Stimulated activated CD4-positive, alpha-beta T cell treated with anti-CD3 and anti-CD28 coated beads, Interleukin-15, amount 100 ng/mL, for 1 hour (primary cell): ENCODE measurements at places on chromosomes 12 and 14.
A peak's percentile ranks its signal among the peaks of the same experiment; 100 is the strongest.

DNA sequence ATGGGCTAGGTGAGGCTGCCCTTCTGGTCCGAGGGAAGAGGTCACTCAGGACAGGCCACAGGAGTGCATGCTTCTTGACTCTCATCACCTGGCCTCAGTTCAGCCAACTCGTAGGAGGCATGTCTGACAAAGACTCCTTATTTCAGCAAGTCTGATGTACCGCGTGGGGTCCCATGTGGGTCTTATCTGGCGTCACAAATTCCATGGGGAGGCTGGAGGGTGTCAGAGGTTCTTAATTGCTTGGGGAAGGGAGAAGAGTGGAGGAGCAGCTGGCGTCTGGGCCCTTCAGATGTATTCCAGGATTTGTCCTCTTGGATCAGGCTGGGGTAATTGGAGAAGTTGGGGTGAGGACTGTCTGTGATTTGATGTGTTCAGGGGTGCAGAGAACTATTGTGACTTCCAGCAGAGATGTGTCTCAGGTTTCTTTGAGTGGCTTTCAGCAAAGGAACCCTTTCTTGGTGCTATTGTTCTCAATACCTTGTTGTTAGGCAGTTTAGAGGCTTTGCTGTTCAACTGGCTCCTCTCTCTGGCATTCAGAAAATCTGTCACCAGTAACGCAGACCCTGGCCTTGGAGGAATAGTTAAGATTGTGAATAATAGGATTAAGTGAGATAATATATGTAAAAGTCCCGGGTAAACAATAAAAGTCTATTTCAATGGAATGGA lies 60.1 kb downstream of the SUSD6 start:
- no peak for DNase-seq

- no peak for DNase-seq
Observed at GRCh38 chr12:111953455-111953854, 59.5 kb downstream of the TMEM116 start.

DNA sequence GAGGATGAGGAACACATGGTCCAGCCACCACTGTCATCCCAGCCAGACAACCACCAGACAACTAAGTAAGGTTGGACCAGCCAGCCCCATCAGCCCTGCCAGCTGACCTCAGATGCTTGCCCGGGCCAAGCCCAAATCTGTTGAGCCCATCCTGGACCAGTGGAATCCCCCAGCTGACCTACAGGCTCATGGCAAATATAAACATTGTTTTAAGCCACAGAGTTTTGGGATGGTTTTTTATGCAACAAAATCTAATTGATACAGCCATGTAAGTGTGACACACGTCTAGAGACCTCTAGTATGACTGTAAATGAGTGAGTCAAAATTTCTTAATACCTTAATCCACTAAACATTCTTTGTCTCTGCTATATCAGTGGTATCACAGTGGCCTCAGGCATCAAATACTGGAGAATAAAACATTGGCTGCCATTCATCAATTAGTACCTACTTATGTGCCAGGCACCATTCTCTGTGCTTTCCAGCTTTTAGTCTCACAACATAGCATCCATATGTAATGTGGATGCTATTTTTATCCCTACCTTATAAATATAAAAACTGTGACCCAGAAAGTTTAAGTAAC lies 24.2 kb upstream of the NT5DC3 start:
- no peak for DNase-seq

DNA sequence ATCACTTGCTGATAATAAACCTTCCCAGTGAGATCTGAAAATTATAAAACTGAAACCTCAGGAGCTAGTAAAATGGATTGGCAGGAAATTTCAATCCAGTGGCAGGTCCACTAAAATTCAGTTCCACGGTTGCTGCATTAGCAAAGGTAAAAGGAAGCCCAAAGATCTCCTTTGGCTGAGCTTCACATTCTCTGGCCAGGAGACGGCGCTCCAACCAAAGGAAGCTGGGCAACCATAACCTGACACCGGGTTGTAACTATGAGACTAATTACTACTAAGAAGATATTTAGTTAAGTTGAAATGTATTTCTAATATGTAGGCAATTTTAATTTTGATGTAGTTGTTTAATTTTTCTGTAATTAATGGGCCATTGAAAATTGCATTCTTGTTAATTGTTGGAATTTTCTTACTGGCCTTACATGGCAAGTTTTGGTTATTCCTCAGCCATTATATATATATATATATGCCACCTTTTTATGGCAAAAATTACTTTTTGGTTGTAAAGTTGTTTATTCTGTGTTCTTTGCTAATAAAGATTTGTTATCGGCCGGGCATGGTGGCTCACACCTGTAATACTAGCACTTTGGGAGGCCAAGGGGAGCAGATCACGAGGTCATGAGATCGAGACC lies 17.0 kb downstream of the OR8S1 start:
- peak; percentile 11 for DNase-seq

- DNase-seq = no peak
Observed at GRCh38 chr12:15485466-15485865, 163.2 kb downstream of the PTPRO start.

DNA sequence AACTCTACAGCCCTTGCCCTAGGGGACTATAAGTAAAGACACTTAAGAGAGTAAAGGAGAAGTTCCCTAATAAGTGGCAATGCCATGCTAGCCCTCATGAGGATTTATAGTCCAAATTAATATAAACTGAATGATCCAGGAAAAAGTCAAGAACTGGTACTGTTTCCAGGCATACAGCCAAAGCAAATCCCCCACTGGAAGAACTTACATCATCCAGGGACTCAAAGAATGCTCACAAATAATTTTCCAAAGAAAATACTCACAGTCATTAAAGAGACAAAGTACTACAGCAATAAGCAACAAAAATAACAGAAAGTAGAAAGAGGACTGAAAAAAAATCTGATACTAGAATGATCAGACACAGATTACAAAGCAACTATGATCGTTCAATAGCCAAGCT lies 79.7 kb upstream of the RAP1B start:
- no peak for DNase-seq

- no peak for DNase-seq
Observed at GRCh38 chr12:800401-800800, 48.0 kb downstream of the WNK1 start.

DNA sequence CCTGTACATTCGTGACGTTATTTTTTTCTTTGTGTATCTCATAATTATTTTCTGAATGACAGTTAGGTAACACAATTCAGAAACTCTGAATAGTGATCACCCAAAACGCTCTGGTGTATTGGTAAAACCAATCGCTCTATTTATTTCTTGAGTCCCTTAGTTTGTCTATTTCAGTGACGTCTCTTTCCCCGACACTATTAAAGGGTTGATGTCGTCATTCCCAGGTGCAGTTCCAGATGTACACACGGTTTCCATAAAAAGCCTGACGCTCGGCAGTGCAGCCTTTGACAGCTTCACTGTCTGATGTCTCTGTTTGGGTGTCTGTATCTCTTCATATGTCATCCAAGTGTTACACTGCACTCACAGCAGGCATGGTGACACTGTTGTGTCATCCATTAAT lies 701.4 kb downstream of the TMEM121 start:
- no peak for DNase-seq

DNA sequence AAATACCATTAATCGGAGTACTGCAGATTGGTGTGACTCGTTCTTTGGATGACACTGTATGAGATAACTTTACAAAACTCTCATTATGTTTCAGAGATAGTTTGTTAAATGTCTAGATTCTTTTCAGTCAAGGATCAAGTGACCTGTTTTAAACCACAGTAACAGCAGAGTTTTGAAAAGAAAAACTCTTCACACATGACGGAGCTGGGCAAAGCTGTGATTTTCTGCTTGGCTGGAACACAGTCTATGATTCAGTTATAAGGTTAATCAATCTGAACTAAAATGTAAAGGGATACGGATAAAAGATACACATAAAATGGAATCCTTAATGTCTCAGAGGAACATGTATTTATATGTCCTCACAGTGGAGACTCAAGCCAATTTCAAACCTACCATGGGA lies 573.2 kb downstream of the PRKD1 start:
- no peak for DNase-seq

GRCh38 chr12:51866762-51867161 lies 18.2 kb upstream of the FIGNL2 start:
- DNase-seq = no peak

DNA sequence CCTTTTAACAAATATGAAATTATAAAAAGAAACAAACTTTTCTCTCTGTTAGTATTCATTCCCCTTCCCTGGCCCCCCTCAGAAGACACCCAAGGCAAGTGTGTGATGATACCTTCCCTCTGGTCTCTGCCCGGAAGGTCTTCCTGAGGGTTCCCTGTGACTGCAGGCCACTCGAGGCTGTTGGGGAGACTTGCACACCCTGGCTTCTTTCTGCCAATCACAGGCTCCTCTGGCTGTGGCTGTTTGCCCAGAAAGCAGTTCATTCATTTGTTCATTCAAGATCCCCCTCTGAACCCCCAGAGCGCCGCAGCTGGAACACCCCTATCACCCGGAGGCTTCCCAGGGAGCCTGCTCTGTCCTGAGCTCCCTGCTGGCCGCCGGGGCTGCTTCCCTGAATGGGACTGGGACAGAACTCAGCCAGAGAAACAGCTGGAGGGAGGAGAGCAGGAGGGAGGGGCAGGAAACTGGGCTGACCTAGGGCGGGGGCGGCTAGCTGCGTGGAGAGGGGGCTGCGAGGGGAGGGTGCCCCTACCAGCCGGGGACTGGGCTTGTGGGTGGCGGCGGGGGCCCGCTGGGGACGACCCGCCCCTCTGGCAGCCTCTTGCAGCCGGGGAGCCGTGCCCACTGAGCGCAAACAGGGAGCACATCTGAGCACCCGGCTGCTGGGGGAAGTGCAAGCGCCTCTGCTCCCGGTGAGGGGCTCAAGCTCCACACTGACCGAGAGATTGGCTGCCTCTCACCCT lies at the start of gene CMKLR1:
Gene CMKLR1, minus strand, starts transcription at position 397 of the 743 bp plus-strand sequence. CDS start 45,720 bp downstream, outside the sequence.
- DNase-seq = no peak

DNA sequence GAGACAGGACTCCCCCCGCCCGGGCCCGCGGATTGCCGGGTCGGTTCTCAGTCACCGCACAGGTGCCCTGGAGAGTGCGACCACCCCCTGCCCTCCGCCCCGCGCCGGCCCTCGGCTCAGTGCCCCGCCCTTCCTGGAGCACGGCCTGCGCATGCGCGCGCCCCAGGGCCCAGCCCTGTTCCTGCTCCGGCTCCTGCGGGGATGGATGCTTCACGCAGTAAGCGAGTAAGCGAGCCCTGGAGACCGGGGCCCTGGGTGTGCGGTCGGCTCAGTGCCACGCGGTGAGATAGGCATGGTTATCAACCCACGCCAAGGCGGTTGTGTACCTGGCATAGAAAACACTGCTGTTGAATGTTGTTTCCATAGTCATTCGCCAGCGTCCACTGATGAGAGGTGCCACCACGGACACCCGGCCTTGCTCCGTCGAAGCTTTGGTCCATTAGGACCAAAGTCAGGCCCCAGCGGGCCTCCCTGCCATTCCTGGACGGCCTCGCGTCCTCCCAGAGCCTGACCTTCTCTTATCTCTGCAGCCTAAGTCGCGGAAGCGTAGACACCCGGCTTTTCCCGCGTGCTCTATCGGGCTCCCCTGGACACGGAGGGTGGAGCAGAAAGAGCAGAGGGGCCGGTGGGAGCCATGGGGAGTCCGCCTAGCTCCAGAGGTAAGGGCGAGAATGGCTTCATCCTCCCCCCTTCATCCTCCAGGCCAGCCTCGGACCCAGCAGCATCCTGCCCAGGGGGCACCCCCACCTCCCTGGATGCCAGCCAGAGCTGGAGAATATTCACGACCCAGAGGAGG lies 90.6 kb downstream of the PAPOLA start:
- DNase-seq = peak; percentile 38

GRCh38 chr14:53501361-53502211 lies 348.5 kb upstream of the DDHD1 start:
- DNase-seq = no peak

GRCh38 chr12:111448846-111449790 lies 43.4 kb downstream of the SH2B3 start:
- no peak for DNase-seq

DNA sequence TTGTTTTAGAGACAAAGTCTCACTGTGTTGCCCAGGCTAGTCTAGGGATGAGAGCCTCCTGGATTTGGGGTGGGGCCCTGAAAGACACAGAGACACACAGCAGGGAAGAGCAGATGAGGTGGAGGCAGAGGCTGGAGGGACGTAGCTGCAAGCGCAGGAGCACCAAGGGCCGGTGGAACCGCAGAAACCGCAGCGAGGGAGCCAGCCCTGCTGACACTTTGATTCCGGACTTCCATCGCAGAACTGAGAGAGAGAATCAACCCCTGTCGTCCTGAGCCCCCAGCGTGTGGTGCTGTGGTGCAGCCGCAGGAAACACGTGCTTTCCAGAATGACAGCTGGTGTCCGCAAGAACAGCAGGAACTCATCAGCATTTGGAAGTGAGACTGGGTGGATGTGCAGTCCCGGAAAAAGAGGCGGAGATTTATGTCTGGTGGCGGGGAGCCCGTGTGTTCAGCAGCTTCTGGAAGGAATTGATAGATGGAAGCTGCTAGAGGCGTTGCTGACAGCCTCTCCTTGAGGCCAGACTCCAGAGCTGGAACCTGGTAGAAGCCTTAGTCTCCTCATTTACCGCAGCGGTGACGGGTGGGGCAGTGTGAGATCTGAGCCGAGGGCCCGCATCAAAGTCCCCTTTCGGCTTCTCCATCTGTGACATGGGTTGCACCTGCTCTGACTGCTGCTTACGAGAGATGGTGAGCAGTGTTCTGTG lies 21.9 kb upstream of the KLC1 start:
- no peak for DNase-seq

DNA sequence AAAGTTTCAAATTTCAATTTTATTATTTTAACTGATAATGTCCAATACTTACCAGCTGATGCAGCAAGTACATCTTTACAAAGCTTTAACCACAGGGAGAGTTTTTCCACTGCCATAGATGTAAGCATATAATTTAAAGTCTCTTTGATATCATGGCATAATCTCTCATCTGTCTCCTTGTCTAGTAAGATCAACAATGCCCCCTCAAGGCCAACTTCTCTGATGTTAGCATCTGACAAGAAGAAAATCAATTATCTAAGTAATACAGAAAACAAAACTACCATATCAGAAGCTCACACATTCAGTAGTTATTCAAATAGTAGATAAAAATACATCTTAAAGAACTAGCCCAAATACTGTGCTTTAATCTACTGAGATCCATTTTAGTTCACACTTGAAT lies 94.2 kb downstream of the HEATR5A start:
- no peak for DNase-seq

GRCh38 chr12:94127239-94128131 lies 20.9 kb upstream of the PLXNC1 start:
- no peak for DNase-seq

- DNase-seq = no peak
Observed at GRCh38 chr12:98719515-98720504, 74.7 kb downstream of the APAF1 start.
